Activated T-helper 1 cell treated with anti-CD3 and anti-CD28 coated beads, Interleukin-2, amount 50 U/mL, for 16 hours (primary cell): ENCODE measurements at places on chromosomes 4 and X.

GRCh38 chr4:71383984-71384383 lies 45.2 kb downstream of the SLC4A4 start:
- DNase-seq, result no peak

GRCh38 chr4:101931619-101932018 lies 141.1 kb downstream of the BANK1 start:
- DNase-seq, result no peak

DNA sequence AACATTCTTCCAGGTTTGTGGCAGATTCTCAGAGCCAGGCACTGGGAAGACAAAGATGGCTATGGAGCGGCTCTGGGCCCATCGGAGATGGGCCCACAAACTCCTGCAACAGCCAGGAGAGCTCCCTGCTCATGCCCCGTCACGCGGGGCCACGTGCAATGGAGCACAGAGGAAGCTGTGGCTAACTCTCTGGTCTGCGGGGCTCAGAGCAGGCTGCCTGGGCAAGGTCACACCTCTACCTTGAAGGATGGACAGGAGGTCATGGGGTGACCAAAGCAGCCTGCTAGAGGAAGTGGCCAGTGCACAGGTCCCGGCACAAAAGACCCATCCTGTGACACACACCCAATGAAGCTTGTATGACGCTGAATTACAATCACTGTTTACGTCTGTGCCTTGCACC lies 45.2 kb downstream of the C4orf50 start:
- DNase-seq, result no peak

DNA sequence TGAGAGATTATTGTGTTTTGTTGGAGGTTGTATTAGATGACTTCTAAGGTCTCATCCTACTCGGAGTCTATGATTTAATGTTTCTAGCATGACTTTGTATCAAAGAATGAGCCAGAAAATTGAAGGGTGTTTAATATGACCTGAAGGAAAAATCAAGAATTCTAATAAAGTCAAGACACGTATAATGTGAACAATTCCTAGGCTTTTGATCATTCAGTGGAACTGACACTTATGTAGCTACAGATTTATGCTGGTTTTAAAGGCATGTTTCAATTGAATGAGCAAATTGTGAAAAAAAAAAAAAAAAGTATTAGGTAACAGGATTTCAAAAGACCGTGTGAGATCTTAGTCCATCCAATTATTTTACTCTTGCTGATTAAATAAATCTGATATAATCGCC lies 64.9 kb downstream of the GRID2 start:
- DNase-seq, result no peak

DNA sequence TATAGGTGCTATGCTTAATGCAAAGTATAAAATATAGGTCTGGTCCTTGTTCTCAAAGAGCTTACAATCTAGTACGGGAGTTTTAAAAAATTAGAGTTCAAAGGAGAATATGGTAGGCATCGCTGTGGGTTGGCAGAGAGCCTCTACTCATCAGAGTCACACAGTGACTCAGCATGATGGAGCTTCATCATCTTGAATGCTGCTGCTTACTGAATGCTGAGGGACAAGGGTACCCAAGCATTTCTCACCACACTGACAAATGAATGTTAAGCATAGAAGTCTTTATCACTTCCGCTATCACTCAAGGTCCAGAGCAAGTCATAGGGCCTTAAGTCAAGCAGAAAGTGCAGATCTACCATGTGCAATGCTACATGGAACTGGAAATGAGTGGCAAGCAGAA lies 268.6 kb upstream of the IGFBP7 start:
- no peak for DNase-seq

GRCh38 chrX:39766085-39766726 lies 331.6 kb downstream of the BCOR start:
- DNase-seq, result no peak

GRCh38 chrX:81174286-81174685 lies 27.4 kb downstream of the HMGN5 start:
- no peak for DNase-seq

- no peak for DNase-seq
Observed at GRCh38 chrX:102934624-102935023, 2.4 kb upstream of the RAB40AL start.

- no peak for DNase-seq
Observed at GRCh38 chr4:102477657-102478056, 23.5 kb upstream of the NFKB1 start.

DNA sequence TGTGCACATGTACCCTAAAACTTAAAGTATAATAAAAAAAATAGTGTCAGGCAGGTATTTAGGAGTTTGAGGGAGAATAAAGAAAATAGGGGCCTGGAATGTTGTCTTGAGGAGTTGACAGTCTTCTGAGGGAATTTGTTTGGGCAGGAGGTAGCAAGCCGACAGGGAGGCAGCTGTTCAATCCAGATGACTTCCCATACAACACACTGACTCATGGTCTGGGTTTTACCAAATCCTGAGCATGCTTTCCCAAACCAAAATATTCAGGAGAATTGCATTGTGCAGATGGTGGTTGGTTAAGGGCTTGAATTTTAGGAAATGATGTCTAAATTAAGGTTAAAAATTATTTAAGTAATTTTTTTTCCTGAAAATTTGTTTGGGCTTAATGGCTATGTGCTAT lies 430.0 kb downstream of the INPP4B start:
- DNase-seq, result no peak

GRCh38 chr4:76809594-76810305 lies 88.2 kb downstream of the SOWAHB start:
- DNase-seq, result no peak
